Stimulated activated CD8-positive, alpha-beta memory T cell treated with anti-CD3 and anti-CD28 coated beads, Interleukin-7, amount 100 ng/mL, for 1 hour (primary cell): ENCODE measurements at places on chromosomes 3 and 15.

DNA sequence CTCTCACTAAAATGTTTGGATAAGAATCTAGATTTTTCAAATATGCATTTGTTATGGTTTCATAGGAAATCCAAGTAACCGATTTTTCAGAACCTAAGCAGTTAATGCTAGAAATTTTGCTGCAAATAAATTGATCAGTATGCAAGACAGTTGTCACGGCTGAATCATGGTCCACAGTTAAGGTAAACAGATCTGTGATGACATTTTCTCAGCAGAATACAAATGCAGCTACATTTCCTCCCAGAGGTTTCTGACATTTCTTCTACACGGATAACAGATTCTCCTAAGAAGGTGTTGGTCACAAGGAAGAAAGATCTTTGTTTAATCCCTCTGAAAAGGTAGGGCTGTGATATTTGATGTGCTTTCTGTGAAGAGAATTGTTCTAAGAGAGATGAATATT is 36.9 kb downstream of the ARNT2 start:
- no peak for DNase-seq

DNA sequence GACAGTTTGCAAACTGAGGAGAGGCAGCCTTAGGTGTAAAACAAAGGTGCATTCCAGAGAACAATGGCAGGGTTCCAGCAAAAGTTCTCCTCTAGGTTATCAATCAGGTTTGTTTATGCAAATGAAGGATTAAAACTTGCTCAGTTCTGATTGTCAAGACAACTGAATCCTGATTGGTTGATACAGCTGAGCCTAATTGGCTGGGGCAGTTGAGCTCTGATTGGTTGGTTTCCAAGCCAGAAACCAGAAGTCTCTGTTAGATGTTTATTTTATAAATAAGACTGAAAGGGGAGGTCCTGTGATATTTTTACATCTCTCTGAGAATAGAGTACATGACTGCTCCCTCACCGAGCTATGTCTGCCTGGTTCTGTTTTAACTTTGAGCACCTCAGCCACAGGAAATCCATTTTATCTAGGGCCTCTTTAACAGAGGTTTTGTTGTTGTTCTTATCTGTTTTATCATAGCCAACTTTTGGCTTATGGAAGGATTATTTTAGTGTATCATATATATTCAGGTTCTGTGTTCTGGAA is 37.8 kb downstream of the PPM1L start:
- DNase-seq, result no peak

- DNase-seq, result no peak
Observed at GRCh38 chr3:72553298-72553697, 294.9 kb downstream of the SHQ1 start.

GRCh38 chr15:95591270-95591669 is 739.2 kb upstream of the NR2F2 start:
- DNase-seq, result no peak

DNA sequence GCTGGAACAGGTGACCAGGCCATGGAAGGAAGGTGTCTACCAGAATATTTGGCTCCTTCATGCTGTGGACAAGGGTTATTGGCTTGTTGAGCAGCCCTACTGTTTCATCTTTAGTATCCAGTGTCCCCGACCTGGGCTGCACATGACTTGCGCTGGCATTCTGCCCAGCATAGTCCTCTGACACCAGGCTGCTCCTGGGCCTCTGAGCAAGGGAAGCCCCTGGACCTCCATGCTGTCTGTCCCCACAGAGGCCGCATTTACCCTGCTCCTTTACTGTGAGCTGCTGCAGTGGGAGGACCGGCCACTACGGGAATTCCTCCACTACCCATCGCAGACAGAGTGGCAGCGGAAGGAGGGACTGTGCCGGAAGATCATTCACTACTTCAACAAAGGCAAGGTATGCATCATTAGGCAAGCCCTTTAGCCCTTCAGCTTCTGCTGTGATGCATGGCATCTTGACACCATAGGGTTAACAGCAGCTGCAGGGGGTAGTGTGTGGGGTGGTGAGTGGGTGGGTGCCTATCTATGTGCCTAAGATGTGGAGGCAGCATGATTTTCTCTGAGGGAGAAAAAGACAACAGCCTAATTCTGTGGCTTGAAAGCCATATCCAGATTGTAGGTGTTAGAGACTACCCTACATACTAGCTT is 44.0 kb upstream of the MANF start:
- no peak for DNase-seq

DNA sequence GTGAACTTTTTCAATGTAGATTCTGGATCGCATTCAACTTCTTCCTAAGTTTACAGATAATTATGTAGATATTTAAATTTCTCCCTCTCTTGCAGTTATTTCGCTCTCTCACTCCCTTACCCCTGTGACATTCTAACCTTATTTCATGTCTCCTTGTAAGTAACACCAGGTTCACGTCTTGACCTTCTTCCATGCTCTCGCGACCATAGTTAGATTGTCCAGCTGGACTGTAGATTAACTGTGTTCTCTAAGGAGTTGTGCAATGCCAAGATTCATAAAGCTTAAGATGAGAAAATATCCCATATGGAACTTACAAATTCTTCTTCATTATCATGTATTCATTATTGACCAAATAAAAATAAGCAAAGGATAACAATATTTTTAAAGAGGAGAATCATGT is 430.5 kb downstream of the GABRG3 start:
- no peak for DNase-seq

DNA sequence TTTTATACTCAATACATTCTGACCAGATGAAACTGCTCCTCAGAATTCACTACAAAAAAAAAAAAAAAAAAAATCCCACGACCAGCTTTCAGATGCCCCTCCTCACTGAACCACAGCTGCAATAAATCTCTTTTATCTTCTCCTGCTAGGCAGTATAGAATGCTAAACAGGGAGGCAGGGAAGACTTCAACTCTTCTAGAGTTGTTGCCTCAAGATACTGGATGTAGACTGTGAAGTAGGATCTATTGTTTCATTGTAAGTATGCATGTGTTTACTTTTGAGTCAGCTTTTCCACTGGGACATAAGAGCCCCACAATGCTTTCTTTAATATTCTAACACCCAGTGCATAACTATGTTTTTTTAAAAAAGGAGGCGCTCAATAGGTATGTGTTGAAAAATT is 401.4 kb downstream of the TBL1XR1 start:
- DNase-seq, result no peak

DNA sequence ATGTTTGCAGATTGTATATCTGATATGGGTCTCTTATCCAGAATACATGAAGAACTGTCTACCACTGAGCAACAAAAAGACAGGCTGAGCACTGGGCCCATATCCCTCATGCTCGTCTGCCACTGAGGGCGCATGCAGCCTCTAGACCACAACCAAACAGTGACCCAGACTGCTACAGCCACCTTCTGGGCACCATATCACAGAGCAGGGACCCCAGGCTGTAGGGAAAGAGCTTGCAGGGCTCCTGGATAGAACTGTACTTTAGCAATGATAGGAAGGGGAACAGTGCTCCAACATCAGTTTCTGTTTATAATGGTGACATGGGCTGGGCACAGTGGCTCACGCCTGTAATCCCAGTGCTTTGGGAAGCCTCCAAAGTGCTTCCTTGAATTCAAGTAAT is 40.2 kb upstream of the TMEM87A start:
- no peak for DNase-seq

DNA sequence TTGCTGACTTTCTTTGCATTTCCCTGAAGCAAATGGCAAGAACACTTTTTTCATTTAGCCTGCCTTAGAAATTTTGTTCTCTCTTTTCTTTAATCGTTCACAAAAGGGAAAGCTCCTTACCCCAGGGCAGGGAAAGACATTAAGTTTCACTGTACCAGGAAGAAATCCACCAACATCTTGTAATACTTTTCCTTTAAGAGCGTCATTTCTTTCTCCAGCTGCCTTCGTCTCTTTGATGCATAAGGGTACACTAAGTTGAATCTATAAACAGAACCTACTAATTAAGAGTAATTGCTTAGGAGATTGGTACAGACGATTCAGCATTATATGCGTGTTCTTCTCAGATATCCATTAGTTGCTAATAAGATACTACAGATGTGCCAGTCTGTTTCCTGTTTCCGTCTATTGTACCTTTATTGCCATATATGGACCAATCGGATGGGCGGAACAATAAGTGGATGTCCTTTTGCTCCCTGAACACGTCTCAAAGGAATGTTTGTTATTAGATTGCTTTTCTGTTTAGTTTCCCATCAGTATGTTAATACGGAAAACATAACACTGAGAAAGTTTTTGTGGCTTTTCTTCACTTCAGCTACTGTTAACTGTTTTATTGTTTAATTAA is 276.7 kb upstream of the RARB start:
- DNase-seq, result no peak

- DNase-seq, result no peak
Observed at GRCh38 chr3:25473246-25473645, 45.2 kb downstream of the RARB start.

DNA sequence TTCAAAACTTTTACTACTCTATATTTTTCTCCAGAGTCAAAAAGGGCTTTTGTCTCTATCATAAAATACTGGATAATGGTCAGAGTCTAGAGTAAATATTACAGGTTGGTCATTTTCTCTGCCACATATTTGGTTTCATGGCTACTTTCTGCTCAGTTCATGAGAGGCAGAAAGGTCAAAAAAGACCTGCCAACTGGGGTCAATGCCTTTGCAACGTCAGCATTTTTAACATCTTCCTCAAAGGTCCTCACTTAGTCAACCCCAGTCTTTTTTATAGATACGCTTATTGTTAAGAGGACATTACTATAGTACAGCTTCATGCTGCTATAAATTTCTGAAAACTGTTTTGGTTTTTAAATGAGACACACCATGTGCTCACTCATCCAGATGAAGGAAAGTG is 312.1 kb upstream of the ARHGEF26 start:
- DNase-seq, result no peak

DNA sequence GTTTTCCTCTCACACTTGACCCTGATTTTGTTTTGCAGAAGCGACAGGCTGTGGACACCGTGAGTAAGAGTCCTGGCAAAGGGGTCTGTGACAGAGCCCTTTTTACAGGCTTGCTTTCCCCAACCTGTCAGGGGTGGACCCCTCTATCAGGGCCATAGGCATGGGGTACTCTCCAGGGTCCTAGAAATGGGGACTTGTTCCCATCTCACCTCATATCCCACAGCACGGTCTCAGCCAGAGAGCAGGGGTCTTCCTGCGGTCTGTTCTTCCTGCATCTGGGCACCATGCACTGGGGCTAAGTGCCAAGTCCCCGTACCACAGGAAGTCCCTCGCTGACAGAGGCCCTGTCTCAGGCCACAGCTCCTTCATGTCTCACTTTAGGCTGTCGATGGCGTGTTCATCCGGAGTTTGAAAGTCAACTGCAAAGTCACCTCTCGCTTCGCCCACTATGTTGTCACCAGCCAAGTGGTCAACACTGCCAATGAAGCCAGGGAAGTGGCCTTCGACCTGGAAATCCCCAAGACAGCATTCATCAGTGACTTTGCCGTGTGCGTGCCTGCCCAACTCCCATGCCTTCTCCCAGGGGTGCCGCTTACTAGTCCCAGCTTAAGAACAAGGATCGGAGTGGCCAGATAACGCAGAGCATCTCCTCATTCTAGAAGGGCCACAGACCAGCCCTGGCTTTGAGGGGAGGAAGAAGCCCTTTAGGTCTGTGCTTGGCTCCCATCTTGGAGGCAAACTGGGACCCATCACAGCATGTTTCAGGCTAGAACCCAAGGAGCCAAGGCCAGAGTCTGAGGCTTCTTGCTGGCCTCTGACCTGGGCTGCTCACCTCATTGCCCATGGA is 783 bp downstream of the ITIH1 start:
- DNase-seq, result no peak

DNA sequence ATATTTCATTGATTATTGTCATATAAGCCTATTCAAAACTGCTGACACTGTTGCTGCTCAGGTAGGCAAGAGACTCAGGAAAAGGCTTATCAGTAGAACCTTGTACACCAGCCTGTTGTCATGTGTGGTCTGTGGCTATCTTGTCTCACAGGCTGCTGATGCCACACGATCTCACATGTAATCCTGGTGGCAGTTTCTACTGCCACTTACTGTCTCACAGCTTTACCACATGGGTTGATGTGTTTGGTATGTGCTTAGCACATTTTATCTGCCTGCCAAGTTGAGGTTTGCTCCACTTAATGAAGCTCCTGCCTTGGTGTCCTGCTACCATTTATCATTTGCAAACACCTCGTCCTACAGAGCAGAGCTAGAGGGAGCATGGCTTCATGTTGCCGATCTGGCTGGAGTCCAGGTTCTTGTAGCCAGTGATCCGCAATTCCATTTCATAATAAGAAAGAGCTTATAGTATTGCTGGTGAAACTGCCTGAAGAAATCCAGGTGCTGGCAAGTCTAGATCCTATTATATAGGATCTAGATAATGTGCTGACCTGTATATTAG is 637.9 kb downstream of the NLGN1 start:
- DNase-seq, result no peak

- no peak for DNase-seq
Observed at GRCh38 chr3:111434941-111435622, 106.9 kb upstream of the CD96 start.

GRCh38 chr3:120428924-120429323 is 21.9 kb downstream of the FSTL1 start:
- no peak for DNase-seq

DNA sequence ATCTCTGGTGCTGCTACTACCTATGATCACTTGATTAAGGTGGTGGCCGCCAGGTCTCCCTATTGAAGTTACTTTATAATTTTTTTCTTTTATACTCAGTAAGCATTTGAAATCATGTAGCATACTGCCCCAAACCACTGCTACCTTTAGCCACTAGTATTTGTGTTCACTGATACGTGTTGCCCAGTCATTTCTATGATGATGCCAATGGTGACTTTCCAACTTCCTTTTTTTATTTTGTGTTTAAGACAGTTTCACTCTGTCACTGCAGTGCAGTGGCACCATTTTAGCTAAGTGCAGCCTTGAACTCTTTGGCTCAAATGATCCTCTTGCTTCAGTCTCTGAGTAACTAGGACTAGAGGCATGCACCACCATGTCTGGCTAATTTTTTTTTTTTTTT is 598.2 kb downstream of the NAALADL2 start:
- no peak for DNase-seq

DNA sequence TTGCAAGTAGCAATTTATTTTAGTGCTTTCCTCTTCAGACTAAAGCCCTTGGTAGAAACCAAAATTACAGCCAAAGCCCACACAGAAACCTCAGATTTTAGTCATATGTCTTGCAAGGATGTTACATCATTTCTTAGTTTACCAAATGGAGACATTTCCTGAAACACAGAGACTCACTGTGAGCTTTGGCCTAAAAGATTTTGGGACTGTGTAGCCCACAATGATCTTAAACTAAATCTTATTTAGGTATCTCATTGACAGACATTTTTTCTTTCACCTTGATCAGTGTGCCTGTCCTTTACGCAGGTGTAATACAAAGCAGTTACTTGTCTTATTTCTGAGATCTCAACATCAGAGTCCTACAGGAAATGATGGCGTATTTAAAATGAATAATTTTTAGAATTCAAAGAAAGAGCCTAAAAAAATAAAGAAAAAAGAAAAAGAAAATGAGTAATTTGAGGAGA is 27.8 kb upstream of the AP4E1 start:
- DNase-seq, result no peak

GRCh38 chr3:111979434-111980038 is 710 bp downstream of the ABHD10 start:
- DNase-seq, result no peak

GRCh38 chr3:104916971-104917370 is 449.7 kb upstream of the ALCAM start:
- DNase-seq, result no peak

- DNase-seq, result no peak
Observed at GRCh38 chr3:140093742-140094141, 158.8 kb downstream of the CLSTN2 start.
